Type B pancreatic cell (in vitro differentiated cells): ENCODE measurements at places on chromosomes 16 and 17. TPM values are rescaled to one million over a fixed set of nuclear protein-coding genes. Genes with fewer than 3 reads are reported as not detected.

Gene ZNF594
- total RNA-seq, result 8.9 and 20.3 TPM in 2 replicates

- peak overlapping the region; percentile 6 for H3K4me3 ChIP-seq
- H3K27ac ChIP-seq, result no peak overlapping the region
These were observed 192.9 kb downstream of the MAF start for GRCh38 chr16:79407461-79408135.

DNA sequence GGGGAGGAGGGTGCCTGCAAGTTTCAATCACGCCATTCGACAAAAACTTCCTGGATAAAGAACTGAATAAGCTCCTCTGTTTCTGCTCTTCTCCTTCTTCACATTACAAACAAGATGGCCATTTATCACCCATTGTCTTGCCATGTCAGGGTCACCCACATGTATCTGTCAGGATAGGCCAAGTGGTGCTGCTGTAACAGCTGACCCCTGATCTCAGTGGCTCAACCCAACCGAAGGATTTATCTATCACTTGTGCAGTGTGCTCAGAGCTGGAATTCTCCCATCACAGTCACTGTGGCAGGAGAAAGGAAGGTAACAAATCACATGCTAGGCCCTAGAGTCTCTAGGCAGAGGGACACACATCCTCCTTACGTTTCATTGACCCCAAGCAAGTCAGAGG, 210.0 kb upstream of the CDH5 start:
- H3K4me3 ChIP-seq, result no peak overlapping the region
- no peak for DNase-seq
- peaks cover 17% of the 10 kb centered on the region for H3K27me3 ChIP-seq
- H3K27ac ChIP-seq, result no peak overlapping the region
- H3K4me1 ChIP-seq, result peaks cover 9% of the 10 kb centered on the region

- DNase-seq, result no peak
- peaks cover 7% of the 10 kb centered on the region for H3K27me3 ChIP-seq
- H3K27ac ChIP-seq, result no peak overlapping the region
These were observed 57.3 kb upstream of the HNF1B start for GRCh38 chr17:37802061-37802595.

DNA sequence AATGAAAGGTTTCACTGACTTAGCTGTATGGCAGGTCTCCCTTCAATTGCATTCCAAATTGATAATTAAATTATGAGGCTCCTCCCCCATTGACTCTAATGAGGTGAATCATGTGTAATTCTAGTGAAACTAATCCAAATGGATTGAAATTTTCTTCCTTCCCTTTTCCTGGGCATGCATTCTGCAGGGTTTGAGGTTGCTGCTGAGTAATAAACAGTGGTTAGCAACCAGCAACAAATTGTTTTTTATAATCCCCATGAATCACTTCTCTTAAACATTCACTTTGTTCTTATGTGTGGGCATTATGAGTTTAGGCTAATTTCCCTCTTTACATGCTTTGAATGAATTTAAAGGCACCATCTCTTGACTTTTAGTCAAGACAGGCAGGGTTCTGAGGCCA, 43.4 kb downstream of the MYOCD start:
- DNase-seq, result no peak
- H3K36me3 ChIP-seq, result no peaks in the 10 kb centered on the region
- H3K27ac ChIP-seq, result no peak overlapping the region
- peaks cover 11% of the 10 kb centered on the region for H3K4me1 ChIP-seq

DNA sequence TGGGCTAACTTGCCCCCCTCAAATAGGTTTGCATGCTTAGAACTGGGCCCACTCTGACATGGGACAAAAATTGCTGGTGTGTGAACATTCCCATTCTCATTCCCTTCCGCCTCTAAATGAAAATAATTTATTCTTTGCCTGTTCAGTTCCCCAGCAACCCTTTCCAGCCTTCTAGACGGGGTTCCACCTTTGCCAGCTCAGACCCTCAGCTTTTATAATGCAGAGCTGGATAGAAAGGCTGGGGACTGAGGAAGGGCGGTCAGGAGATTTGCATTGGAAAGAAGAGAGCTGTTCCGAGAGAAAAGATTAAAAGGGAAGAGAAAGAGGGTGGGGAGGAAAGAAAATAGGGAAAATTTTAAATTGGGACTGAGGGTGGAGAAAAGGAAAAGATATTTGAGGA, 151.1 kb upstream of the WSCD1 start:
- no peak for DNase-seq
- no peaks in the 10 kb centered on the region for H3K36me3 ChIP-seq
- H3K27me3 ChIP-seq, result peaks cover 3% of the 10 kb centered on the region
- peaks cover 3% of the 10 kb centered on the region for H3K4me1 ChIP-seq
- no peak overlapping the region for H3K4me3 ChIP-seq

DNA sequence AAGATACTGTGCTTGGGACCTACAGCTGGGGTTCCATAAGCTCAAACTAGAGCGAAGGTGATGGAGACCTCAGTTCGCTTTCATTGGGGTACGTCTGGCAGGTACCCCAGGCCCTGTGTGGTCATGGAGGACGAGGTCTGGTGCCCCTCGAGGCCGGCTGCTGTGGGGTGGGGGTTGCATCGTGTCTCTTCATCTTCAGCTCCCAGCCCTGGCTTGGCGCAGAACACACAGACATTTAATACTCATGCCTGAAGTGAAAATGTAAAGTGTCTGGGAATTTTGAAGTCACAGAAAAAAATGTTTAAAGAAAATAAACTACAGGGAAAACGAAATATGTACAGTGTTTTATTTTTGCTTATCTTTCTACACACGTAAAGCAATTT, 80.5 kb downstream of the TBC1D16 start:
- DNase-seq, result peak; percentile 53
- H3K36me3 ChIP-seq, result peaks cover 3% of the 10 kb centered on the region
- H3K4me3 ChIP-seq, result no peak overlapping the region
- H3K27me3 ChIP-seq, result no peaks in the 10 kb centered on the region
- peaks cover 48% of the 10 kb centered on the region for H3K4me1 ChIP-seq

- peaks cover 4% of the 10 kb centered on the region for H3K4me1 ChIP-seq
- DNase-seq, result no peak
- H3K36me3 ChIP-seq, result no peaks in the 10 kb centered on the region
- no peak overlapping the region for H3K27ac ChIP-seq
- H3K4me3 ChIP-seq, result no peak overlapping the region
These were observed 2.1 kb upstream of the KRTAP3-2 start for GRCh38 chr17:41001795-41002194.
